Left ventricle myocardium superior (tissue), 1 donor: ENCODE measurements at places on chromosomes 2 and 18. TPM values are rescaled to one million over a fixed set of nuclear protein-coding genes. Genes with fewer than 3 reads are reported as not detected.

Gene MAT2A
- total RNA-seq, result 130 TPM

Gene RUFY4
- total RNA-seq, result not detected

Gene FEZ2
- 37.2 TPM for total RNA-seq

- DNase-seq, result no peak
Observed at GRCh38 chr2:111537078-111537655, 346.8 kb downstream of the ANAPC1 start.

DNA sequence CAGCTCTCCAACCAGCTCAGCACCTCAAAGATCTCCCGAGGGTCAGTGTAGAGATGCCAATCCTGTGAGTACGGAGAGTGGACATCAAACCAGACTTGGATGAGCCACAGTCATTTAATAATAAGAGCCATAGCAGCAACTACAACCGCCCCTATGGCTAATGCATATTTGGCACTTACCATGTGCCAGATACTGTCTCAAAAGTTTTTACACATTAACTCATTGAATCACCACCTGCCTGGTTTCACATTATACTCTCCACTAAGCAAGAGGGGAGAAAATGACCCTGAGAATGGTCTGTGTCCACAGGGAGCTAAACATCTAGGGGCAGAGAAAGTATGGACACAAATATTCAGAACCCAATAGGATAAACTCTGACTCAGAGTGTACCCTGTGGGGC lies 2.6 kb downstream of the CNPPD1 start:
- no peak for DNase-seq

DNA sequence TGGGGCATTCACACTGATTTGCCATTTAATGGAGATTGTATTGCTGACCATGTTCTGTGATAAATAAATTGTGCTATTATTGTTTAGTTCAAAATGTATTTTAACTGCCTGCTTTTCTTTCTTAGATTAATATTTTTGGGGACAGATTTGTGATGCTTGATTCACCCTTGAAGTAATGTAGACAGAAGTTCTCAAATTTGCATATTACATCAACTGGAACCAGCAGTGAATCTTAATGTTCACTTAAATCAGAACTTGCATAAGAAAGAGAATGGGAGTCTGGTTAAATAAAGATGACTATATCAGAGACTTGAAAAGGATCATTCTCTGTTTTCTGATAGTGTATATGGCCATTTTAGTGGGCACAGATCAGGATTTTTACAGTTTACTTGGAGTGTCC lies 1.8 kb downstream of the DNAJC10 start:
- no peak for DNase-seq

GRCh38 chr2:134717286-134718022 lies 1.3 kb downstream of the TMEM163 start:
- DNase-seq, result no peak

DNA sequence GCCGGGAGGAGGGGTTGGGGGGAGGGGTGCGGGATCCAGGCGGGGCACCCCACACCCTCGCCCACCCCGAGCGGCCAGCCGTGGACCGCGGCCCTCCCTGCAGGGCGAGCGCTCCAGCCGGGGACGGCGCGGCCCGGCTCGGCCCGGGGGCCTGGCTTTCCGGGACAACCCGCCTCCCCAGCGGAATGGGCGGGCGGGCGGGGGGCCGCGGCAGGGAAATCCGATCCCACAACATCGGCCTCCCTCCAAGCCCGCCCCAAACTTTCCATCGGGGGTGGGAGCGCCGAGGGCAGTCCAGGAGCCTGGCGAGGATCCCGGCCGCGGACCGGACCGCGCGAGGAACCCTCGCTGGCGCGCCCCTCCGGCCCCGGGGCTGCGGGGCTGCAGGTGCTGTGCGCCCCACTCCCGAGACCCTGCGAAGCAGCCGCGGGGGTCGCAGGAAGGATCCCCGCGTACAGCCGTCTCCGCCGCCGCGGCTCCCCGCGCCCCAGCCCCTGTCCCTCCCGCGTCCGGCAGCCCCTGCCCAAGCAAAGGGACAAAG lies 529 bp downstream of the SEMA4C start:
- DNase-seq, result peak; percentile 91

DNA sequence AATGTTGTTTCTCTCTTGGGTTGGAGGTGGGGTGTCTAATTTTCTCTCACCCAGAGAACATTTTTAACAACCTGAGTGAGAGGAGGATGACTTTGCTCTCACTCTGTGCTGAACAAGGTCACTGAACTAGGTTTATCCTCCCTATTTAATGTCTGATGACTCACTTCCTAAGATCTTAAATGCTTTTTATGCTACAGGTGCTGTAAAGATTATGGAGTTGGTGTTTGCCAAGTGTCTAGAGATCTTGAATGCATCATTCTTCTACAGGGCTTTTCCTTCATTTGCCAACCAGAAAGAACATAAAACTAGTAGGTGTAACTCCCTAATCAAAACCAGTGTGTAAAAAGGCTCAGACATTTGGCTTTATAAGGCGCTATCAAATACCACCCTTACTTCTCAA lies 350.5 kb upstream of the ETAA1 start:
- no peak for DNase-seq

GRCh38 chr2:19739256-19739655 lies 162.5 kb downstream of the TTC32 start:
- no peak for DNase-seq

DNA sequence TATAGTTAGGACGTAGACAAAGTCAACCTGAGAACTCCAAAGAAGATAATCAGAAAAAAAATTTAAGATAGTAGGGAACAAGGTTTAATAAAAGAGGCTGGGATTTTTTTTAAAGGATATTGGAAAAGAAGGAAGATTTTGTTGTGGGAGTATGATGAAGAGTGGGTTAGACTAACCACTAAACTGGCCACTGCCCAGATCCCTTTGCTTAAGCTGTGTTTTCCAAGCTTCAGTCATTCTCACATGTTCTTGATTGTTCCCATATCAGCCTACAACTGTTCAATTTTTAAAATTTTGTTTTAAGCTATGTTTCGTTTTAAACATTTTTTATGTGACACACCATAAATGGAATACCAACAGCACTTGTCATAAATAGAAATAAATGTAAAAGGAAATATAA lies 284.5 kb upstream of the MMADHC start:
- DNase-seq, result no peak
